ENCODE measurements at places on chromosomes 13 and 19.

DNA sequence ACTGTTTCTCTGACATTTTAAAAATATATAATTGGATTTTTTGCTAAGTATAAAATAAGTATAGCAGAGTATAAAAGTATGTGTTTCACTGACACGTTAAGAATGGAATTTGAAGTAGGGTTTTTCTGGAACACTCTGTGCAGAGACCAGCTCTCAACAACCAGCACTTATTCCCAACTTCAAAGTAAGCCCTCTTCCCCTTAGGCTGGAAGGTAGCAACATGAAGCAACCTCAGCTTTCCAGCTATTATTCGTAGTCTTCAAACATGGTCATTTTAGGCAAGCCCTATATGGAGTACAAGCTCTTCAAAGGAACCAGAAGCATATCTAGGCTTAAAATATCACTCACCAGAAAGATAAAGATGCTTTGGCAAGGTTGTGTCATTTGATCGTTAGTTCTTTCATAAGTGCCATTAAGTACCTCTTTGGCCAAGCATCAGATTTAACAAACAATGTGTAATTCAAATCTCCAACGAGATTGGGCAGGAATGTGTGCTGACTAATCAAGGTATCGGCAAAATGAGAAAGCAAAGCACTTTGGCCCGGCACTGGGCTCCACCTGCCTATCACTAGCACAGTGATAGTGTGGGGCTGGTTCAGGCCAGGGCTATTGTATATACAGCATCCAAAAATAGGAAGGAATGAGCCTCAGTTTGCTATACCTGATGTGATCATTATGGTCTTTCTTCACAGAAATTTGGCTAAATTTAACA, 95.9 kb upstream of the FREM2 start:
- DNase-seq: no peak

GRCh38 chr13:98147521-98147920, 4.6 kb downstream of the FARP1 start:
- DNase-seq: no peak

GRCh38 chr19:48634036-48634342, 3.2 kb downstream of the DBP start:
- DNase-seq: no peak

DNA sequence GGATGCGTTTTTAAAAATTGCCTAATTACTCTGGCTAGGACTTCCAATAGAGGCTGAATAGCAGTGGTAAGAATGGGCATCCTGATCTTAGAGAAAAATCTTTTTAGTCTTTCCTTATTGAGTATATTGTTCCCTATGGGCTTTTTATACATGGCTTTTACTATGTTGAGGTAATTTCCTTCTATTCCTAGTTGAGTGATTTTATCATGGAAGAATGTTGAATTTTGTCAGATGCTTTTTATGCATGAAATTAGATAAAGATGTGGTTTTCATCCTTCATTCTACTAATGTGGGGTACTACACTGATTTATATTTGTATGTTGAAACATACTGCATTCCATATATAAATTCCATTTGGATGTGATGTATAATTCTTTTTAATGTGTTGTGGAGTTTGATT, 2673.8 kb downstream of the PCDH9 start:
- DNase-seq: no peak

DNA sequence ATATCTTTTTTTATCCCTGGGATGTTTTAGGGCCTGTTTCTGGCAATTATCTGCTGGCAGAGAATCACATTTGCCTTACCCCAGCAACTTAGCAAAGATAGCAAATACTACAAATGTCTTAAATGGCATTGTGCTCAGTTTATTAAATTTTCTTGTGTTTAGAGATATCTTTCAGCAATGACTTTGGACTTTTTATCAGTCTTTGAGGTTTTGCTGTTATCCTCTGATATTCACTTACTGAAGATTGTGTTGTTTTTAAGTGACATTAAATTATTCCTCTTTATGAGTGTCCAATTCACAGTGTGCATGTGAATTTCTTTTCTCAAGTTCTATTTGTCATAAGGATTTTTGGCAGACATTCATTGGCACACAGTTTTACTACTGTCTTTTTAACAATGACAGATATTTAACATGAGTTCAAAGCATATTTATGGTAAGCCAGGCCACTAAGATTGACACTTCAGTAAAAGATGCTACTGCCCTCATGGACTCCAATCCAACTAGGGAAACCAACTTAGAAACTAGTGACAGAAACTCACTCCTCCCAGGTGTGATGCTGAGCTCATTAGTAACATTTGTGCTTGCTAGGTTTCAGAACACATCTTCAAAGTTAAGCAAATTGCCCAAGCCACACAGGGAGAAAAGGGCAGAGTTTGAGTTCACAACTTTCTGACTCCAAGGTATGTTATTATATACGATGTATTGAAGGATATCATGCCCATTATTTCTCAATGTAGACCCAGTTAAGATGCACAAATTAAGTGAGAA, 481.9 kb downstream of the GPC6 start:
- DNase-seq: no peak

DNA sequence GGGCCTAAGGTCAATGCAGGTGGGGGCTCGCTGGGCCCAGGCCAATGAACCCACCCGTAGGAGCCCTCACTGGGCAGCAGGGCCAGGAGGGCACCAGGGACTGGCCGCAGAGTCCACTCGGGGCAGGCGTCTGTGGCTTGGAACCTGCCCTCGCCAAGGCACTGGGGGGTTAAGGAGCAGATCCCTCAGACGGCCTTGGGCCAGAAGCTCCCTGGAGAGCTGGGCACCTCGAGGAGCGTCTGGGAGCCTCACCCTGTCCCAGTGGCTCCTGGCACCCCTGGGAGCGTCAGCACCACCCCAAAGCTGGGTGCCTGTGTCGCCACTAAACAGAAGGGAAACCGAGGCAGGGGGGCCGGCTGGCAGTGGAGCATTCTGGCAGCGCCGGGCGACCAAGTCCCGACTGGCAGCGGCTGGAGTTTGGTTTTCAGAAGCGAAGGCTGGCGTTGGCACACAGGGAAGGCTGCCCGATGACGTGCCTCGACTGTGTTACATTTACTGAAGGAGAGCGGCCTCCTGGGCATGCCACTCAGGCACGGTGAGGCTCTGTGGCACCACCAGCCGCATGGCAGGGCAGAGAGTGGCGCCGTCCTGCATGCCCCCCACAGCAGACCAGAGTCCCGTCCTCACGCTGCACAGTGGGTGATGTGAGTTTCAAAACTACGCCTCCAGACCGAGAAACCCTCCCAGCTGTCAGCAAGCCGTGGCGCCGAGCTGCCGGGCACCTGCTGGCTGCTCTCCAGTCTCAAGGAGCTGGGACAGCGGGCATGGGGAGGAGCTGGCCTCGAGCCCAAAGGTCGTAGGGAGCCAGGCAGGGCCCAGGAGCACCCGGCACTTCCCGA, 9.2 kb upstream of the MEX3D start:
- DNase-seq: no peak

DNA sequence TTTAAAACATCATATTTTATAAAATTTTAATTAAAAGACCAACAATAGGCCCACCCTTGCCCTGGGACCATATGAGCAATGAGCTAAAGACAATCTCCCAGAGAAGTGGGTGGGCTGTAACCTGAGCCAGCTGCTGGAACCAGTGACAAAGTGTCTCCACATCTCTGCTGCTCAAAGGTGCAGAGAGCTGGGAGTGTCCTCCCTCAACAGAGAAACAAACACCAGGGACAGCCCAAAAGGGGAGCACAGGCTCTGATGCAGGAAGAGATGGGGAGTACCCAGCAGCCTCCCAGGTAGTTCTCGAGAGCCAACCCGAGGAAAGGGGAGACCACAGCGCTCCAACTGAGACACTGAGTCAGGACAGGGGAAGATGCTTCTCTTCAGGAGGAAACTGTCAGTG, 39.1 kb downstream of the DOCK9 start:
- DNase-seq: no peak

GRCh38 chr13:58955546-58956385, 1208.0 kb downstream of the DIAPH3 start:
- no peak for DNase-seq

- DNase-seq: no peak
These were observed 258.2 kb upstream of the STARD13 start for GRCh38 chr13:33543631-33544265.

DNA sequence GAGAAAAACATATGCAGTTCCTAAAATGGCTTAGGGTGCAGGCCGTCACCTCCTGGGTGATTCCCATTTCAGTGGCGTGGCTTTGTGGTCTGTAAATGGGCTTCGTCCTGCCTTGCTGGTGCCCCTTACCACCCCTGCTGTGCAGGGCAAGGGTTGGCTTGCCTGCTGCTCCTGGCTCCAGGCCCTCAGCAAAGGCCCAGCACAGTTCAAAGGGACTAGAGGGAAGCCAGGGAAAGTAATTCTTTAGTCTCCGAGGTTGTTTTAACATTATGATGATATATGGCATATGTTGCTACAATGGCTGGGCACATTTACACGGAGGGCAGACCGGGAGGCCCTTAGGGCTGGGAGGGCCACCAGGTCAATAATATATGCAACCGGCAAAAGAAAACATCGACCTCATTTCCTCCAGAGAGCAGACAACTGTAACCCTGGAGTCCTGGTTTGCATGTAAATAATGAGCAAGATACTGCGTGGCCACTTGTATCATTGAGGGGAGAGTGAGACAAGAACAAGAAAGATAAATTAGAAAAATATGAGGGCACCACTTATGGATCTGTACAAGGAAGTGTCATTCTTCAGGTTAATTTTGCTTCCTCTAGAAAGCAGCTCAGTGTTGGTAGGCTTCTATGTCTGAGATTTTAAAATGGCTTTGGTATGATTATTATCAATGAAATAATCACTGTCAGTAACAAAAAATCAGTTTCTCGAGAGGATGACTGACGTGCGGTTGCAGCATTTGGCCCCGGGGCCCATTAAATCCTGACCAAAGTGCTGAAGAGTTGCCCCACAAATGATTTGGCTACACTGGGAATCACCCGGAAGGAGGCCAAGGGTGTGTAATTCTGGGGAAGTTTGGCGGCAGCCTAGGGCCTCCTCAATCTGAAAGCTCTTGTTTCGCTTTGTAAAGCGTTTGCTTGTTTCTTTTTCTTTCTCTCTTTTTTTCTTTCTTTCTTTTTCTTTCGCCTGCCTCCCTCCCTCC, 32.8 kb upstream of the URI1 start:
- DNase-seq: no peak

DNA sequence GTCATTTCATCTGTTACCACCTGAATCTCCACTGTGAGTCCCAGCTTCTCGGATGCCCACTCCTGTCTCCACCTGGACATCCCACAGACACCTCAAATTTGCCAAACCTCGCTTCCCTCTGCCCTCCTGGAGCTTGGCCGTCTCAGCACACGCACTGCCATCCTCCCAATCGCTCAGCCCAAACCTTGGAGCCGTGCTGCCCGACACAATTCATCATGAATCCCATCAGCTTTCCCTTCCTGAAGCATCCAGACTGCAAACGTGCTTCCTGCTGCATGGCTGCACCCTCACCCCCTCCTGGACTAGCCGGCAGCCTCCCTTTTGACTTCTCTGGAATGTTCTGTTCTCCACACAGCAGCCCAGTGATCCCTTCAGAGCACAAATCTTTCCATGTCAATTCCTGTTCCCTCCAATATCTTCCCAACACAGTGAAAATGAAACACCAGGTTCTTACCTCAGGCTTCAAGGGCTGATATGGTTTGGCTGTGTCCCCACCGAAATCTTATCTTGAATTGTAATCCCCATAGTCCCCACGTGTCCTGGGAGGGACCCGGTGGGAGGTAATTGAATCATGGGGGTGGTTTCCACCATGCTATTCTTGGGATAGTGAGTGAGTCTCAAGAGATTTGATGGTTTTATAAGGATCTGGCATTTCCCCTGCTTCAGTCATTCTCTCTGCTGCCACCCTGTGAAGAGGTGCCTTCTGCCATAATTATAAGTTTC, 1.1 kb upstream of the PROZ start:
- DNase-seq: no peak

- DNase-seq: no peak
These were observed 12.5 kb upstream of the COLGALT1 start for GRCh38 chr19:17542793-17543582.

GRCh38 chr19:50281491-50281890, 47.7 kb downstream of the KCNC3 start:
- no peak for DNase-seq

GRCh38 chr13:112710855-112711527, 21.2 kb downstream of the ATP11A start:
- DNase-seq: no peak

GRCh38 chr19:40274585-40275544, 10.3 kb downstream of the AKT2 start:
- peak; percentile 44 for DNase-seq

GRCh38 chr13:37736045-37736444, 133.5 kb downstream of the TRPC4 start:
- DNase-seq: no peak

GRCh38 chr13:47310401-47310800, 413.5 kb upstream of the HTR2A start:
- DNase-seq: no peak

GRCh38 chr19:41479757-41480191, 36.8 kb downstream of the ERICH4 start:
- DNase-seq: no peak

GRCh38 chr19:4472174-4472974, at the start of gene HDGFL2:
Gene HDGFL2, plus strand, starts transcription at chr19:4472297. Its CDS starts 54 bp downstream, at chr19:4472351.
- DNase-seq: no peak

DNA sequence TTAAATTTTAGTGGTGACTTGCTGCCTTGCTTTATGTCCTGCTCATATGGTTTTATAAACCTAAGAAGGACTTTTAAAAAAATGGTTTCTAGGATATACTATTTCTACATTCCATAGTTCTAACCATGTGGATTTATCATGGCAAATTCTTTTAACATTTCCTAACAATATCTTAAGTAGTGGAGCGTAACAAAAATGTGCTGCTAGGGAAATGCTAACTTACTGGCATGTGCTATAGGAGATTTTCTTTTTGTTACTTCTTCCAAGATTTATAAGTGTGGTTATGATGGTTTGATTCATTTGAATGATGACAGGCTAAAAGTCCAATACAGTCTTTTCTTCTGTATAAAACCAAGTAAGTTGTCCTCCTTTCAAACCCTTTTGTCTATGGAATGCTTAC, 713.7 kb downstream of the SLITRK1 start:
- DNase-seq: no peak

DNA sequence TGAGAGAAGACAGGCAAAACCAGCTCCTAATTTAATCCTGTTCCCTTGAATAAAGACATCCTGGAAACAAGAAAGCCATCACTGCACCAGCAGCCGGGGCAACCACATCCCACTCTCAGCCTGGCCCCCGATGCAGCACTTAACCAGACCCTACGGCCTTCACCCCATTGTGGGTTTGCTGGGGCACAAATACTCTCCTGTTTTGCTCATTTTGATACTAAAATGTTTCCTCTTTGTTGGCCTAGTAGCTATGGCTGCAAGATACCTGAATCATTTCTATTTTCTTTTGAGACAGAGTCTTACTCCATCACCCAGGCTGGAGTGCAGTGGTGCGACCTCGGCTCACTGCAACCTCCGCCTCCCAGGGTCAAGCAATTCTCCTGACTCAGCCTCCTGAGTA, 28.4 kb downstream of the ANKRD27 start:
- no peak for DNase-seq

DNA sequence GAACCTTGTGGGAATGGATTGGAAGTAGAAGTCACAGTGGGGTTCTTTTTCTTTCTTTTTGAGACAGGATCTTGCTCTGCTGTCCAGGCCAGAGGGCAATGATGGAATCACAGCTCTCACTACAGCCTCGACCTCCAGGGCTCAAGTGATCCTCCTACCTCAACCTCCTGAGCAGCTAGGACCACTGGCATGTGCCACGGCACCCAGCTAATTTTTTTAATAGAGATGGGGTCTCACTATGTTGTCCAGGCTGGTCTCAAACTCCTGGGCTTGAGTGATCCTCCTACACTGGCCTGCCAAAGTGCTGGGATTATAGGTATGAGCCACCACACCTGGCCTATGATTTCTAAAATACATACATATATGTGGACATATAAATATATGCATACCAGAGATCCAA, 111.4 kb downstream of the MYCBP2 start:
- DNase-seq: no peak

GRCh38 chr13:33871207-33872004, 53.5 kb downstream of the RFC3 start:
- no peak for DNase-seq

All from activated naive CD4-positive, alpha-beta T cell (primary cell).